Non-pigmented ciliary epithelial cell (primary cell): ENCODE measurements at places on chromosomes 7 and 10.

DNA sequence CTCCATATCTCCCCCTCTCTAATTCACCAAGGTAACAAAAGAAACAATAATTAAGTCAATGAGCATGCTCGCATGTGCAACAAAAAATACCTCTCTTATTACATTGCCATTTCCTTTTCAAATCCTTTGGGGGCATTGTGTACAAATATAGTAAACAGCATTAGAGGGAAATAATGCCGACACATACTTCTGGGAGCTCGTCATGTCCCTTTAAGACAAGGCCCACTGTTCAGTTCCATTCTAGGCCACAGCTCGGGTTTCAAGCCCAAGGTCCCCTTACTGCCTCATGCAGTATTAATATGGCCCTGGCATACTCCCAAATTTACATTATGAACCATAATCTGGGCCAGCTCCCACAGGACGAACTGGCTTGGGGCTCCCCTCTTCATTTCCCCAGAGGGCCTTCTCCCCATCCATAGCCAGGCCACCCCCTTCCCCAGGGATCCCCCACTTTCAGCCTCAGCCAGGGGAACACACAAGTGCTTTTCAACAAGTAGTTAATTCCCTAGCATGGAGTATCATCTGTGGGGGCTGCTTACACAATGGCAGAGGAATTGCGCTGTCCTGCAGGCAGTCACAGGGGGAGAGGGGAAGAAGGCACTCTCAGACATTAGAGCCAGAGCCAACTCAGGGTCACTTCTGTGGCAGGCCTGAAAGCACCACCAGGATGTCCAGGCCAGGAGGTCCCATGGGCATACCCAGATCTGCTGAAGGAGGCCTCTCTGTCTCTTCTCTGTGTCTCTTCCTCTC lies 110.6 kb downstream of the KCNMA1 start:
- no peak for DNase-seq

GRCh38 chr10:43190775-43191174 lies 52.5 kb downstream of the CSGALNACT2 start:
- DNase-seq, result no peak

DNA sequence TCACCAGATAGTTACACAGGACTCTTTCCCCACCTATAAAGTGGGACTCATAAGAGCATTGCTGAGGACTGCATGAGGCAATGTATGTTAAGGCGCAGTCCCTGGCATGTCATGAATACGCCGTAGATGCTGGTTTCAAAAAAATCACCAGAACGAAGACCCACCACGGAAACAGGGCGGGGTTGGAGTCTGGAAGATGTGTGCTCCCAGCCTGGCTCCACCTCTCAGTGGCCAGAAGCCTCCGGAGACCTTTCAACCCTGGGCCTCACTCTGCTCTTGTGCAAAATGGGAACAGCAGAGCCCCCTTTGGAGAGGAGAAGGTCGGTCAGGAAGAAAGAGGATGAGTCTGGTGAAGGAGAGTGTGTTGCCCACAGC lies 12.4 kb upstream of the ZMIZ1 start:
- DNase-seq, result no peak

DNA sequence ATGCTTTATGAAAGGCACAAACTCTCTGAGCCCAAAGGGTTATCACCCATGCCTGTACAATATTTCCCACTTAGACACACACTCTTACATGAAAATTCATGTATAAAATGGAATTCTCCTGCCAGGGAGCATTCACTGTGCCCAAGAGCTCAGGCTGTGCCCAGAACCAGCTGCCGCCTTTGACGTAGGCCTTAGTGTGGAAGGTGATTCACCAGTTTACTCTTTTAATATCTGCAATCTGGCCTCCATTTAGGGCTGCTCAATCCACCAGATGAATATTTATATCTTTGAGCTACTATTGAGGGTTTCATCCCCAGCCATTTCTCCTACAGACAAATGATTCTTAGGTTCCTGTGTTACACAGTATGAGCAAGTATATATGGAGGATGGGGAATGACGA lies 849.7 kb downstream of the CNTNAP2 start:
- no peak for DNase-seq

DNA sequence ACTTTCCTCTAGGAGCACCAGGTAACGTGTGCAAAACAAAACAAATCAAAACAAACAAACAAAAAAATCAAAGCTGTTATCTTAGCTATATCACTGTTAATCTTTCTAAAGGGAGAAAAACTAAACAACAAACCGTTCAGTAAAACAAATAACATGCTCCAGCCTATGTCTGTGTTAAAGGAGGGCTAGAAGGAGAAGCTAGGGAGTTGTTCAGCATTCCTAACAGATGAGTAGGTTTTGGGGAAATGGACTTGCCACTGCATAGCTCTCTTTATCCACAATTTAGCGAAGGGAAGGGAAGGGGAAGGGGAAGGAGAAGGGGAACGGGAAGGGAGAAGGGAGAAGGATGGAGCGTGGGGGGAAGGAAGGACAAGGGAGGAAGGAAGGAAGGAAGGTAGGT lies 134.2 kb upstream of the AKR1E2 start:
- DNase-seq, result no peak

GRCh38 chr10:117924820-117925219 lies 121.9 kb downstream of the RAB11FIP2 start:
- DNase-seq, result no peak

- DNase-seq, result no peak
Observed at GRCh38 chr7:1846331-1847065, 176.4 kb downstream of the ELFN1 start.
